T-helper 2 cell treated with Interferon-gamma antibody and Interleukin-4, amounts not matched to agents 5 μg/mL and 100 μg/mL, for 36 hours (primary cell): ENCODE measurements at places on chromosomes 7 and 10.

DNA sequence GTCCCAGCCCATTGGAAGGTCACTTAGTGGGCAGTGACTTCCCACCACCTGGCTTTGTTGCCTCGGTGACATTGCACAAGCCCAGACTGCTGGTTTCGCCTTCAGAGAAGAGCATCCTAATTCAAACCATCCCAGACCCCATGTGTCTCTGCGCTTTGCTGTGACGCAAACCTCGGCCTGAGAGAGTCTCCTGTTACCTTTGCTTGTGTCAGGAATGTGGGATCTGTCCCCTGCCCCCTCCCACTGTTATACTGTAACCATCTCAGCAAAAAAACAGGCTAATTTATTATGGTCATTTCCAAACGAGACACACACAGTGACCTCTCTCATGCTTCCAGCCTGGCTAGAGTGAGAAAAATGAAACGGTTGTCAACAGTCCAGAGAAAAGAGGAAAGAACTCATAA lies 25.0 kb upstream of the AQP1 start:
- DNase-seq = no peak

GRCh38 chr10:21363092-21363730 lies 162.3 kb downstream of the SKIDA1 start:
- DNase-seq = no peak

- DNase-seq = peak; percentile 33
Measured at GRCh38 chr10:132232023-132232951, 45.5 kb downstream of the DPYSL4 start.

GRCh38 chr7:6121141-6121540 lies 90.0 kb downstream of the ANKRD61 start:
- DNase-seq = no peak

DNA sequence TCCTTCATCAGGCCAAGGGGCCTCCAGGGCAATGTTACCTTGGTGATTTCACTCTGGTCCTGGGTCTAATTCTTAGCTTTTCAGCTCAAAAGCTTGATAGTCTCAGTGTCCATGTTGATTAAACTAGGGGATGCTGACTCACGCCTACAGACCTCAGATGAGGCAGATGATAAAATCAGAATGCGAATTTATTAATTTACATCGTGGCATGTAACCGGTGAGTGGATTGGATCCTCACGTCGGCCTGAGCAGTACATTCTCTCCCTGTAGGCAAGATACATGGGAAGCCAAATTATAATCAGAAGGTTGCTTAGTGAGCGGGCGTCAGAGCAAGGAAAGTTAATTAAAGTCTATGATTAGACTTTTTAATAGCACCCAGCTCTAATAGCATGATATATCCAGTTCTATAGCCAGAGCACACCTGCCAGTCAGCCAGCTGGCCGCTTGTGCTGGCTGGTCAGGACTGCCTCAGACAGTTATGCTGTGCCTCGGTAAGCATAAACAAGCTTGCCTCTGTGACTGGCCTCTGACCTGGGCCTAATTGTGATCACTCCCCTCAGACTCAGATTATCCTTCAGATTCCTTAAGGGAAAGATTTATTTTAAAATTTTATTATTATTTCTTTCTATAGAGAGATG lies 20.2 kb upstream of the CPA5 start:
- DNase-seq = no peak

DNA sequence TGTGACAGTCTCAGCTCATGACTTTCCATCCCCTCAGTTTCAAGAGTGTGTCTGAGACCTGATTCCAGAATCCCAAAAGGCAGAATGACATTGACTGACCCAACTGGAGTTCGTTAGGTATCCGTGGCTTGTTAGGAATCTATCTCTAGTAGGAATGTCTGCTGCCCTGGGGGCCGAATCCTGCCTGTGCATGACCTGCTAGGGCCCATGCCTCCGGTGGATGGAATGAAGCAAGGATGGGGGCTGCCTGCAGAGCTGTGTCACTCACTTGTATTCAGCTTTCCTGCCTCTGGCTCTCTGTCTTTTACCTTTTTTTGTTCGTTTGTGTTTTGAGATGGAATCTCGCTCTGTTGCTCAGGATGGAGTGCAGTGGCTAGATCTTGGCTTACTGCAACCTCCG lies 129.5 kb downstream of the SDK1 start:
- no peak for DNase-seq

DNA sequence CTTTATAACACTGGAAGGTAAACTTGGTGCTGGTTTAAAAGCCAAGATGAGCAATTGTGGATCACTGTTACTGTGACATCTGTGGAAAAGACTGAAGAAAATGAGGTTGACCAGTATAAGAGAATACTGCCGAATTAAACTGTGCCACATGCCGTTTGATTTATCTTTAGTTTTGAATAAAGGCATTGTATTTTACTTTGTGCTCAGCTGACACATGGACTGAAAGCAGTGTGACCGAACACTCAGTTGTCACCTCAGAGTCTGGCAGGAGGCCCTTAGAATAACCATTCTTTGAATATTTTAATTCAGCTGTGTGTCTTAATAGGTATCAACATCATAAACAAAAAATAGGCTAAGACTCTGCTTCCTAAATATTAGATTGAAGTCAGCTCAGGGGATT lies 133.7 kb upstream of the GJD4 start:
- no peak for DNase-seq

DNA sequence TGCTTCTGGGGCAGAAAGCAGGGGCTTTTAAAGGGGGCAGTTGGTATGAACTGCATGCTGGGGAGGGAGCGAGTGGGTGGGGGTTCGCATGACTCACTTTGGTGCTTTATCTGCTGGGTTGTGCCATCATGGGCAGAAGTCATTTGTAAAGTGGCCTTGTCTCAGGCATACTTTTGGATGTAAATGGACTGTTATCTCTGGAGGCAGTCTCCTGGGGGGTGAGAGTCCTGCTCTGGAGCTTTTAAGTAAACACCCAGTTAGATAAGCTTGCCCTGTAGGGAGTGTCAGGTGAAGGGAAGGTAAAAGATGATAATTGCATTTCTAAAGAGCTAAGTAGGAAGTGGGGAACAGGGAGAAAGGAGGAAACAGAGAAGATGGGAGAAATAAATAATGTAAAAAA lies 1.6 kb upstream of the GSTO1 start:
- no peak for DNase-seq

GRCh38 chr10:811379-812175 lies 119.9 kb downstream of the LARP4B start:
- no peak for DNase-seq

GRCh38 chr7:128194533-128195282 lies 46.4 kb upstream of the LEP start:
- no peak for DNase-seq

DNA sequence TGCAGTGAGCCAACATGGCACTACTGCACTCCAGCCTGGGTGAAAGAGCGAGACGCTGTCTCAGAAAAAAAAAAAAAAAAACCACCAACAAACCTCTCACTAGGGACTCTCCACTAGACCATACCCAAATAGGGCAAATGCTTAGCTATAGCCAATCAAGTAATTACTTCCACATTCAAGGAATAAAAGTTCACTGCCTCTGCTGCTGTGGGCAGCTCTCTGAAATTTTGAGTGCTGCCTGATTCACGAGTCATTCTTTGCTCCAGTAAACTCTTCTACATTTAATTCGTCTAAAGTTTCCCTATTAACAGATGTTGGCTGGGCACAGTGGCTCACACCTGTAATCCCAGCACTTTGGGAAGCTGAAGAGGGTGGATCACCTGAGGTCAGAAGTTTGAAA lies 4.7 kb upstream of the NRBF2 start:
- no peak for DNase-seq

GRCh38 chr10:69901628-69902505 lies 100.2 kb downstream of the COL13A1 start:
- no peak for DNase-seq

- no peak for DNase-seq
Measured at GRCh38 chr7:6494365-6494764, 46.6 kb upstream of the DAGLB start.

GRCh38 chr7:18157233-18157632 lies 129.6 kb upstream of the PRPS1L1 start:
- no peak for DNase-seq

DNA sequence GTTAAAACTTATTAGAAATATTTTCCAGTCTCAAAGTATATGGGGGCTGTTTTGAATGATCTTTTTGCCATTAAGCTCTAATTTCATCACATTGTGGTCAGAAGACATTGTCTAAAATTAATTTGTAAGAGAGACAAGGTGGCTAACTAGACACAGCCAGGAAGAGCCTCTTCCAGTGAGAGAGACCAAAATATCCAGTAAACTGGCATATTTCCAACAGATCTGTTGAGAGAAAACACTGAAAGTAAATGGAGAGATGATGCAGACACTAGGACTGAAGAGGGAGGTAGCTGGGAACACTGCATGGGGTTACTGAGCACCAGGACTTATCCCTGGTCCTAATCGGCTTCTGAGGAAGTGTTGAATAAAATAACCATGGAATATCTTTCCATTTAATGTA lies 101.5 kb upstream of the TAS2R16 start:
- DNase-seq = no peak

DNA sequence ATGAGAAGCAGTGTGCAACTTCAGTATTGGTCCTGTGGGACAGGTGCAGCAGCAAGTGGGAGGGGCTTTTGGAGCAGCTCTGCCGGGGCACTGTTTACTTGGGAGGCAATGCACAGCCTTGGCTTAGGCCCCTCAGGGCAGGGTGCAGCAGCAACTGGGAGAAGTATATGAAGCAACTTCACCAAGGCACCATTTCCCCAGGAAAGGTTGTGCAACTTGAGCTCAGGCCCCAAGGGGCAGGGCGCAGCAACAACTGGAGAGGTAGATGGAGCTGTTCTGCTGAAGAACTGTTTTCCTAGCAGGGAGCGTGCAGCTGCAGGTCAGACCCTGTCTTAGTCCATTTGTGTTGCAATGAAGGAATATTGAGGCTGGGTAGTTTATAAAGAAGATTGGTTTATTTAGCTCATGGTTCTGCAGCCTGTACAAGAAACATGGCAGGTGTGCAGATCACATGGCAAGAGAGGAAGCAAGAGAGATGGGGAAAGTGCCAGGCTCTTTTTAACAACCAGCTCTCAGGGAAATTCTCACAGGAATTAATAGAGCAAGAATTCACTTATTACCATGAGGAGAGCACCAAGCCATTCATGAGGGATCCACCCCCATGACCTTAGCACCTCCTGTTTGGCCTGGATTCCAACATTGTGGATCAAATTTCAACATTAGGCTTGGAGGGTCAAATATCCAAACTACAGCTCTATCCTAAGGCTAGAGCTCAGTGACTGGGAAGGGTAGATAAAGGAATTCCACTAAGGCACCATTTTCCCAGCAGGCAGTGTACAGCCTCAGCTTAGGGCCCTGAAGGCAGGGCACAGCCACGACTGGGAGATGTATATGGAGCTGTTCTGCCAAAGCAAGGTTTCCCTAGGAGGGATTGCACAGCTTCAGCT lies 10.9 kb downstream of the GPR141 start:
- DNase-seq = no peak

- no peak for DNase-seq
Measured at GRCh38 chr10:82826132-82826531, 951.1 kb downstream of the NRG3 start.

DNA sequence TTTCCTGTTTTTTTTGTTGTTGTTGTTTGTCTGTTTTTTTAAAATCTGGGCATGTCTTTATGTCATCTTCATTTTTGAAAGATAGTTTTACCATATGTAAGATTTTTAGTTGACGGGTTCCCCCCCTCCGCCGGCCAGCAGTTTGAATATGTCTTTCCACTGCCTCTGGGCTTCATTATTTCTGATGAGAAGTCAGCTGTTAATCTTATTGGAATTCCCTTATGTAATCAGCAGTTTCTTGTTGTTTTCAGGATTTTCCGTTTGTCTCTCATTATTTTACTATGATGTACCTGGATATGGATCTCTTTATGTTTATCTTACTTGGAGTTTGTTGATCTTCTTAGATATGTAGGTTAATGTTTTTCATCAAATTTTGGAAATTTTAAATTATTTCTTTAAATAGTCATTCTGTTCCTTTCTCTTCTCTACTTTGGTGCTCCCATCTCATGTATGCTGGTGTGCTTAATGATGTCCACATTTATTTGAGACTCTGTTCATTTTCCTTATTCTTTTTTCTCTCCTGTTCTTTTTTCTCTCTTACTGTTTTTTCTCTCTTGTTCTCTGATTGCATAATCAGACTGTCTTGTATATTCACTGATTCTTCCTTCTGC lies 9.7 kb downstream of the EXOC6 start:
- DNase-seq = no peak

DNA sequence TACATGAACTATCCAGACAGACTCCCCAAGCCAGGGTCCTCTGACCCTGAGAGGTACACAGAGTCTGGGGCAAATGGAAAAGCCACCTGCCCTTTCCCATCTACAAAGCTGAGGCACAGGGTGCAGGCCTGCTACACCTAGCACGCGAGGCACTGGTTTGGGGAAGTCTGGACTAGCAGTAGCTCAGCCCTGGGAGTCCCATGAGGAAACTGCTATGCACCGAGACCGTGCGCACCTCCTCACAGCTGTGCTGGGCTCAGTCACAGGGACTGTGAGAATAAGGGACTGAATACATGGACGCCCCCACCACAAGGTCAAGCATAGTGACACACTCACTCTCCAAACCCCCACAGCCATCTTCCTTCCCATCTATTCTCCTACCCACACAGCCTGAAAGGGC lies 8.2 kb downstream of the MAT1A start:
- DNase-seq = no peak

- no peak for DNase-seq
Measured at GRCh38 chr7:140694592-140694991, 1.9 kb upstream of the NDUFB2 start.

- DNase-seq = no peak
Measured at GRCh38 chr7:2546776-2547586, 8.3 kb downstream of the BRAT1 start.

DNA sequence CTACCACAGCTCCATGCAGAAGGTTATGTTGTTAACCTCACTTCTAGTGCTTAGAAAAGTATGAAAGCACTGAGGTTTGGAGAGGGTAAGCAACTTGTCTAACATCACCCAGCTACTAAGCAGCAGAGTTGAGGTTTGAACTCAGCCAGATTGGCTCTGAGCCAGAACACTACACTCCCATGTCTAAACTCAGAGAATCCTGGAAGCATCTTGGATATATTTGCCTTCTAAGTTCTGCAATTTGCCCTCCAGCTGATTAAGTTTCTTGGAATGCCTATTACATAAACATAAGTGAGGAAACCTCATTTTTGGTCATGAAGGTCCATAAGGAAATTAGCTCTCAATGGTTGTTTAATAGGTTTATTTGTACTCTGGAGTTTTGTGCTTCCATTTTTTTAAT lies 78.1 kb upstream of the PHYHIPL start:
- no peak for DNase-seq

GRCh38 chr10:131865223-131865917 lies 35.4 kb upstream of the PPP2R2D start:
- DNase-seq = no peak

- DNase-seq = no peak
Measured at GRCh38 chr10:78907551-78908211, 161.1 kb upstream of the ZMIZ1 start.
